ENCODE measurements at places on chromosomes 5 and 9.

DNA sequence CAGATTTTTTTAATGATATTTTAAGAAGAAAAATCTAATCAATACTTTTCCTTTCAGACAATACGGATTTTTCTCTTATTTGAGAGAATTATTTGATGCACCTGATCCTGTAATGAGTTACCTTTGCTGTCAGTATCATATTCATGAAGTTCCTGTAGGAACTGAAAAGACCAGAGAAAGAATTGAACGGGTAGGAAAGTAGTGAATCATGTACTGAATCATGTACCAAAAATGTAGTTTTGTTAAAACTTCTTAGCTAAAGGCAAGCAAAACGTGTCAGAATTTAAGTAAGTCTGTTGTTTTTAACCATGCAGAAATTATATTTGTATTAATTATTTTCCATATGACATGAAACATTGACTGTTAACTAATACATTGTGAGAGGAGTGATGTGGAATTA, 56.6 kb downstream of the SMC5 start:
- DNase-seq, result no peak

DNA sequence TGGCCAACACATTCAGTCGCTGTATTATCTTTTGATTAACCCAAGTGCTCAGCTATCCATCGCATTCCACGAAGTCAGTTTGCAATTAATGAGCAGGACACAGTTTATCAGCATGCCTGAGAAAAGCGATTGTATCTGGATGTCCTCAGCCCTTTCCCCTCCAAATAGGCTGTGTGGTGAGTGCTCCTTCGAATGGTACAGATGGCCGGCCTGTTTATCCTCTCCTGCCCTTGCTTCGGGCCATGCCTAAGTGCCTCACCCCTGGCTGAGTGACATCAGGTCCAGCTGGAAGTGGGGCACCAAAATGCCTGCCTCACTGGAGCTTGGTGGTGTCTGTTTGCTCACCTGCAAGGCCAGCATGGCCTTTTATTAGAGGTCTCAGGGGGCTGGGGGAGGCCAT, 317.3 kb downstream of the GADD45G start:
- no peak for DNase-seq

- DNase-seq, result no peak
These were observed 20.7 kb downstream of the TTC39B start for GRCh38 chr9:15286161-15286821.

DNA sequence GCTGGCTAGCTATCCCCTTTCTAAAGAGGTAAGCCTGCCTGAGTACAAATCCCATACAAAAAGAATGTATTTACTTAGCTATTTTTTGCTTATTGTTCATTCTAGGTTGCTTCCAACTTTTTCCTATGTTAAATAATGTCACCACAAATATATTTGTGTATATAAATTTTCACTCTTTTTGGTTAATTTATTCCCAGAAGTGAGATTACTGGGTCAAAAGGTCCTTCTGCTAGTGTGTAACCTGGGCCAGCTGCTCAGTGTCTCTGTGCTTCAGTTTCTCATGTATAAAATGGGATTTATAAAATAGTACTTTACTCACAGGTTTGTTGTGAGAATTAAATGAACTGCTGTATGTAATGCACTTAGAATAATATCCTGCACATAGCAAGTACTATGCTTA, 23.9 kb upstream of the DMRT2 start:
- no peak for DNase-seq

GRCh38 chr9:38382141-38382540, 10.4 kb upstream of the ALDH1B1 start:
- DNase-seq, result no peak

DNA sequence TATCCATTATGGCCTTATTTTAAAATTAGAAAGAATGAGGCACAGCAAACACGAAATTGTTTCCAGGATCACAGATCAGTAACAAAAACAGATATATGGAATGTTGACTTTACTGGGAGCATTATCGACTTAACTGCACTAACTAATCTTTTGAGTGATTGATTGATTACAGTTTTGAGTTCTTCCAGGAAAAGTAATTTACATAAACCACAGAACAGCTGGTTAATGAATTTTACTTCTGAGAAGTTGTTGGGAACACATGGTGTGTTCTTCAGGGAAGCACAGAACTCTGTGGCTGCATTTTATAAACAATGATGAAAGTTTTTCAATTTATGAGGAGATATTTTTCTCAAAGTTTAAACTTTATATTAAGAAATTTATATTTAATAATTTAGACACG, 802.4 kb upstream of the ACO1 start:
- no peak for DNase-seq

DNA sequence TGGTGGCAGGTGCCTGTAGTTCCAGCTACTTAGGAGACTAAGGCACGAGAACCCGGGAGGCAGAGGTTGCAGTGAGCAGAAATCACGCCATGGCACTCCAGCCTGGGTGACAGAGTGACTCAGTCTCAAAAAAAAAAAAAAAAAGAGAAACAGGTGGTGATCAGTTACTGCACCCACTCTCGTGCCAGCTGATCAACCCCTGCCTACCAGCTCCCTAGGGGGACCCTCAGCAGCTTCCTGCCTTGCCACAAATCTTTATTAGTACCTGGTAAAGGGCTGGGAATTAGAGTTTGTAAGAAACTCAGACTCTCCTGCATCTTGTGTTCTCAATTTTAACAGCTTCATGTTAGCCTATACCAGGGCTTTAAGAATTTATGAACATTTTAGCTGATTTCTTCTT, 914.9 kb downstream of the EFNA5 start:
- no peak for DNase-seq

- DNase-seq, result no peak
These were observed 22.0 kb upstream of the PIK3R1 start for GRCh38 chr5:68193481-68194036.

- no peak for DNase-seq
These were observed 25.1 kb downstream of the GDNF start for GRCh38 chr5:37814699-37815098.

DNA sequence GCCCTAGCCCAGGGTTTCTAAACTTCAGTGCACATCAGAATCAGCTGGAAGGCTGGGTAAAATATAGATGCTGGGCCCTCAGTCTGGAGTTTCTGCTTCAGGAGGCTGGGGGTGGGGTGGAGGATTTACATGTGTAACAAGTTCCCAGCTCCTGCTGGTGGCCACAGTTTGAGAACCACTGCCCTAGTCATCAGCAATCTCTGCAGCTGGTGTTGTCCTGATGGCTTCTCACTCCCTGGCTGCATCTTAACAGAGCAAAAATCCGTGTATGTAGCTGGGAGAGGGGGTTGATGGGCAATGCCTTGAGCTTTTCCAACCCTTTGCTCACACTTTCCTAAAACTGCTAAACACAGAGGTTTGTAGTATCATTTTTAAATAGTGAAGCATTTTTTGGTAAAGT, 186.0 kb upstream of the KLF9 start:
- DNase-seq, result no peak

DNA sequence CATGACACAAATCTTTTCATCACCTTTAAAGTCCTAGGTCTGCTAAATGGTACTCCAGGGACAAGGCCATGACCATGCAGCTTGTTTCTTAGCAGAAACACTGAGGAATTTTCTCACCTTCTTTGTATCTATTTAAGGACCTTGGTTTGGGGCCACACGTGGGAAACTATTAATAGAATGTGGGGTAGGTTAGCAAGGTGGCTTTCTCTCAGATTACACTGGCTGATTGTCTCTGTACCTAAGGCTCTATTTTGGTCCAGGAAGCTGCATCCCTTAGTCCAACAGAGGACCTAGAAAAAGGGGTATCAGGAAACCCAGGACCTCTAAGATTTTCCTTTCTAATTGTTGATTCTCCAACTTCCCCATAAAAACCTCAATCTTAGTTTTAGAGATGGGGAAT, 36.3 kb upstream of the FRMD3 start:
- DNase-seq, result no peak

DNA sequence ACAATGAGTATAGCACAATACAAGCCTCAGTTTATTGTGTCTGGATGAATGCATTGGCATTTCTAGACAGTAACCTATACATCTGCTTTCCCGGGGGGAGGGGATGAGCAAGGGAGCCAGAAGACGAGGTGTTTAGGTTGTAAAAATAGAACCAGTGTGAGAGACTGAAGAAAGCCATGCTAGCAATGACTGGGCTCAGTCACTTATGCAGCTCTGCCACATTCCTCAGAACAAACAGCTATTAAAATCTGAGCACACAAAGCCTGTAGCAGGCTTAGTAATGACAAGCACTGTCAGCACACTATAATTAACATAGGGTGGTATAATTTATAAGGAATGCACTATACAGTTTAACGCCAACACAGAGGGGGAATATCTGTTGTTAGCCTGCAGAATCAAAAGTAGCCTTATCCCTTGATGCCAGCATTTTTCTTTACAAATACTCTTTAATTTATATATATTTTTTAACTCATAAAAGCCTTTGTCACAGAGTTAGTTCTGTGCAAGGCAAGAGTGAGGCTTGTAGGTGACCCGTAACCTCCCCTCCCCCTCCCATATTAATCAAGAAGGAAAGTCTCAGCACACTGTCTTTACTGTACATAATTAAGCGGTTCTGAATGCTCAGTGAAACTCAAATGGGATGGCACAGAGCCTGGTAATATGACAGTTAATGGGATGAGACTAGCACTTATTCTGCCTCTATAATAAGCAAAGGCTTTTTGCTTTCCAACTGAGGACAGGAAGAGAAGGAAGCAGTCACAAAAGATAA, 295.4 kb downstream of the CSNK1G3 start:
- DNase-seq, result no peak

All from activated CD8-positive, alpha-beta memory T cell treated with anti-CD3 and anti-CD28 coated beads, Interleukin-2, amount 50 U/mL, for 4 hours (primary cell).